ENCODE measurements at places on chromosomes 7 and 10.

DNA sequence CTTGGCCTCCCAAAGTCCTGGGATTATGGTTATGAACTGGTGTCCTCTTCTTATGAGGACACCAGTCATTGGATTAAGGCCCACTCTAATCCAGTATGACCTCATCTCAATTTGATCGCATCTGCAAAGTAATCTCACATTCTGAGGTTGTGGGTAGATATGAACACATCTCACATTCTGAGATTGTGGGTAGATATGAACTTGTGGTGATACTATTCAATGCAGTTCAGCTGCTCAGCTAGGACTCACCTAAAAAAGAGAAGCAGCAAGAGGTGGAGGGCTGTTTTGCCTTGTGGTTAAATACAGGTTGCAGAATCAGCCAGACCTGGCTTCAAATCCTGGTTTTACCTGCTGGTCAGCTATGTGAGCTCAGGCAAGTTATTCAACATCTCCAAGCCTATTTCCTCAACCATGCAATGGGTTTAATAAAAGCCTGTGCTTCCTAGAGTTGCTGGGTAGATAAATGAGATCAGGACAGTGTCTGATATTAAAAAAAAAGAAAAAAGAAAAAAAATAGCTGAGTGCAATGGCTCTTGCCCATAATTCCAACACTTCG is 8.5 kb upstream of the BAG3 start:
- no peak for DNase-seq

DNA sequence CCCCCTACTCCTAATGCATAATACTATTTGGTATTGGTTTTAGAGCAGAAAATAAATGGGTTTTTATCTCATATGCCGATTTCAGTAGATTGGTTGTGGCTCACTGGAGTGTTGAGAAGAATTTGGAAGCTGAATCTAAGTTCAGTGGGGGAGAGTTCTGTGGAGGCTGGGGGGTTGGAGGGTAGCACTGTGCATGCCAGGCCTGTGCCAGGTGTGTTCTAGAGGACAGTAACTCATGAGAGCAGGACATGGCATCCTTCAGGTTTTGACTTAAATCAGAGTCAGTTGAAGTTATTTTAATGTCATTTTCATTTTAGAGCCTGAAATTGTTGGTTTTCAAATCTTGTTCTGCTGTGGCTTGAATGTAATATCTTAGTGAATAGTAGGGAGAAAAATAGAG is 79.5 kb downstream of the EEPD1 start:
- no peak for DNase-seq

- no peak for DNase-seq
Observed at GRCh38 chr7:151716323-151716722, 160.6 kb downstream of the PRKAG2 start.

DNA sequence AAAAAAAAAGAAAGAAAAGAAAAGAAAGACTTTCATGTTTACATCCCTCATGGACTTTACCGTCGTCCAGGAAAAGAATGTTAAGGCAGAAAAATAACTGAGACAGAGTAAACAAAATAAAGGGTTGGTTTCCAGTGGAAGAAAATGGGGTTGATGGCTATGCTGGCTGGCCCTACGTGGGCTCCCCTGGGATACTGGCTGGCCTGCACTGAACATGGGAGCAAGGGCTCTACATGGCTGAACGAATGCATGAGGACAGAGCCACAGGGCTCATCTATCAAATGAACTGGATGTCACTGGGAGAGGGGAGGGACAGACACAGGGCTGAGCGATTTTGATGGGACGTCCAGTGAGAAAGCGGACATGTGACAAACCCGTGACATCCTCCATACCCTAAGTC is 2.5 kb upstream of the UCMA start:
- no peak for DNase-seq

DNA sequence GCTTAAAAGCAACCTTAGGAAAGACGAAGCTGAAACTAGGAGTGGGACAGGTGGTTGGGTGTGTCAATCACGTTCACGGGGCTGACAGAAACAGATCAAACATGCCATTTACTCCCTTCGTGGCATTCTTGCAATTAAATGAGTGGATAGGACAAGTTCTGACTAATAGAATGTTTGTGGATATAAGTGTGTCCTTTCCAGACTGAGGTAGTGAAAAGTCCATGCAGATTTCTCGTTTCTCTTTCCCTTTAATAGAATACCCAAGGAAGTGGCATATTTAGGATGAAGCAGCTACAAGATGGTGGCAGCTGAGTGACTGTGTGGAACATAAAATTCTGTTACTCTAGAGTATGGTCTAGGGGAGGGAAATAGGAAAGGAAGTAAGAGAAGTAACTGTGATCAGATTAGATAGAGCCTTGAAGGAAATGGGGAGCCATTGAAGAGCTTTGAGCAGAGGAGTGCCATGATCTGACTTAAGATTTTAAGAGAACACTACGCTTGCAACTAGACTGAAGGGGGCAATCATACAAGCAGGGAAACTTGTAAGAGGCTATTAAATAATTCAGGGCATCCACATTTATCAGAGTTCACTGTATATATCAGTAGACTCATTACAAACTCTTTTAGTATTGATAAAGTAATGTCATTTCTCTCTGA is 46.3 kb upstream of the HYAL4 start:
- DNase-seq, result no peak

DNA sequence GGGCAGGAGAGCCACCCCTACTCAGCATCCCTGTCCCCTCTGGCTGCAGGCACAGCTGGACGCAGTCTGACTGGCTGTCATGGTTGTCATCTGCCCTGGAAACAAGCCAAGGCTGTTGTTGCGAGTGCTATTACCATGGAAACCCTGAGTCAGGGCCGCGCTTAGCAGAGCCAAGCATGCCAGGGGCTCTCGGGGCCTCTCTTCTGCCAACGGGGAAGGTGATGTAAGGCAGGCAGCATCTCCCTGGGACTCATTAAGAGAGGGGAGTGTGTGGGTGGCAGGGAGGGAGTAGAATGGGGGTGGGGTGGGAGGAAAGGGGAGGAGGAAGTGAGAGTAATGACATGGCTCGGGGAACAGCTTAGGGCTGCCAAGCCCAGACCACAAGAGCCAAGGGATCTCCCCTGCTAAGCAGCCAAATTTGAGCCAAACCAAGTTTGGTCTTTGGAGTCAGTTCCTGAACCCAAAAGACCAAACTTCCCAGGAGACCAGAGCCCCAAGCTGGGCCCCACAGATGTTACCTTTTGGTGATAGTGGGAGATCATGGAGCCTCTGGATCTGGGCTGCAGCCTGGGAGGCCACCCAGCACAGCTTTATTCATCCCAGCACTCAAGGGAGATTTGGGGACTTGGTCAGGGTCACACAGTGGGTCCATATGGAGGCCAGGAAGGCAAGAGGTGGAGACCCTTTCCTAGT is 67.6 kb downstream of the TMEM130 start:
- DNase-seq, result peak; percentile 80

DNA sequence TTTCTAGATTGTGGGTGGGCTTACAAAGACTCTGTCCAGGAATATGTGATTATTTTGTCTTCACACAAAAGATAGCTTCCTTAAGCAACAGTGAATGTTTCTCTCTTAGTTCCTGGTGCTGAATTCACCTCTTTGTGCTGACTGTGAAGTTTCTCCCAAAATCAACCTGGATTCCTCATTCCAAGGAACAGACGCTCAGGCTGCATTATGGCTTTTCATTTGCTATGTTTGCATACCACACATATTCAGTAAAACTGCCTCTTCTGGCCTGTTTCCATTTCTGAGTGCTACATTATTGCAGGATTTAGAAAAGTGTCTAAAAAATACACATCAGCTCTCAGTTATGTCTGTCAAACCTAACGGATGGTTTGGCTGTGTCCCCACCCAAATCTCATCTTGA is 21.5 kb downstream of the MACROH2A2 start:
- DNase-seq, result no peak

GRCh38 chr7:47576031-47576865 is 5.7 kb downstream of the TNS3 start:
- peak; percentile 47 for DNase-seq

DNA sequence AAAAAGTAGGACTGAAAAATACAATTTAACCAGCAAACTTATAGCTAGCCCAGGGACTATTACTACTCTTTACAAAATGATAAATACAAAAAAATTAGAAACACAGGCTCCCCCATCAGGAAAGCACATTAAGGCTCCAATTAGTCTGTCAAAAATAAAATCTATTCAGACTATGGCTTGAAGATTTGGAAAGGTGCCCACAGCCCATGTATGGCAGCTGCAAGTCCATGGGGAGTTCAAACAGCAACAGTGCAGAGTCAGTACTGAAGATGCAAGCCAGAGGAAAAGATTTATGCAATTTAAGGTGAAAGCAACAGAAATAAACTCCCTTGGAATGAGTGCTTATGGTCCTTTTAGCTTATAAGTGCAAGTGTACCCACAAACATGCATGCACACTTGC is 29.7 kb downstream of the IMMP2L start:
- peak; percentile 21 for DNase-seq

- no peak for DNase-seq
Observed at GRCh38 chr10:3668276-3668965, 116.6 kb downstream of the KLF6 start.

- no peak for DNase-seq
Observed at GRCh38 chr10:127882801-127883459, 9.8 kb downstream of the CLRN3 start.

- DNase-seq, result peak; percentile 64
Observed at GRCh38 chr7:2247141-2247995, 5.3 kb downstream of the NUDT1 start.

DNA sequence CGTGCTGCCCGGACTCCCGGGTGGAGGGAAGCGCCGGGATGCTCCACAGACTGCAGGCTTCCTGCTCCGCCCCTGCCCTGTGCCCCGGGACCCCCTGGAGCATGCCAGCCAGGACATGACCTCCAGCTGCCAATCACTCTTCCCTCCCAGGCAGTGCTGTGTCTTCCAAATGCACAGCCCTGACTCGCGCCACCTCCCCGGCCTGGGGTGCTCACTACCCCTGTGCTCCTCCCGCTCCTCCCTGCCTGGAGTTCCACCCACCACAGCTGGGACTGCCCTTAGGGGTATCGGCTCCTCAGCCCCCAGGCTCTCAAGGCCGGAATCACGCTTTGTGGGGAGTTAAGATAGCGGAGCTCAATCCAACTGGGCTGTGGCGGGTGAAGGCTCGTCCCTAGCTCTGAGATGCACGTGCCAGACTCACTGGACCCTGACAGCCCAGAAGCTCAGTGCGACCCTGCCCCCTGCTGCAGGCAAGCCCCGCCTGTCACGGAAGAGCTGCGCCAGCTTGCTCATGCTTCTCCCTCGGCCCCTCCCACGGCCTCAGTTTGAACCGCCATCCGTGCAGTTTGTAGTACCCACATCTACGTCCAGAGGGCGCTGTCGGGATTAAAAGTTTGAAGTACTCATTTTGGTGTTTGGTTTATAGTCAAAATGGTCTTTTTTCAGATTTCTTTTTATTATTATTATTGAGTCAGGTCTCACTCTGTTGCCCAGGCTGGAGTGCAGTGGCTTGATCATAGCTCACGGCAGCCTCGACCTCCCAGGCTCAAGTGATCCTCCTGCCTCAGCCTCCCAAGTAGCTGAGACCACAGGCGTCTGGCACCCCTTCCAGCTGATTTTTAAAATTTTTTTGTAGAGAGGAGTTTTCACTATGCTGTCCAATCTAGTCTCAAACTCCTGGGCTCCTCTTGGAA is 142.5 kb upstream of the TCERG1L start:
- DNase-seq, result peak; percentile 3

- no peak for DNase-seq
Observed at GRCh38 chr10:103373544-103373943, 5.8 kb downstream of the TAF5 start.

DNA sequence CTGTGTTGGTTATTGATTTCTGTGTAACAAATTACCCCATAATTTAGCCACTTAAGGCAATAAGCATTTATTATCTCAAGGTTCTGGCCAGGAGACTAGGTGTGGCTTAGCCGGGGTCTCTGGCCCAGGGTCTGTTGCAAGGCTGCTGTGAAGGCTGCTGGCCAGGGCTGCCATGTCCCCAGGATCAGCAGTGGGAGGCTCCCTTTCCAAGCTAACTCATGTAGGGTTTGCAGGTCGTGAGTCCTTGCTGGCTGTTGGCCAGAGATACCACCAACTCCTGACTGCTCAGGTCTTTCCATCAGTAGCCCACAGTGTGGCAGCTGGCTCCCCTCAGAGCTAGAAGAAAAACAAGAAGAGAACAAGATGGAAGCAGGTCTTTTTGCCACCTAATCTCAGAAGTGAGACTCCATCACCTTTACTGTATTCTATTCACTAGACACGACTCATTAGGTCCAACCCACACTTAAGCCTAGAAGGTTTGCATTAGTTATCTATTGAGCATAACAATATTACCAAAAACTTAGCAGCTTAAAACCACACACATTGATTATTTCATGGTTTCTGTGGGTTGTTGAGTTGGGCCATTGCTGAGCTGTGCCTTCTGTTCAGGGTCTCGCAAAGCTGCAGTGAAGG is 185.6 kb downstream of the PFKFB3 start:
- DNase-seq, result no peak

Measured in SJCRH30 (cell line).